A549 treated with CpdA at 1 μM for 4 hours (cell line): ENCODE measurements at places on chromosomes 3 and 15. TPM values are rescaled to one million over a fixed set of nuclear protein-coding genes. Genes with fewer than 3 reads are reported as not detected.

LEKR1 gene
- total RNA-seq: 0.36 to 1.0 TPM (median 0.51 TPM) in 5 replicates

CPLX3 gene
- not detected in 5 replicates for total RNA-seq

GOLGA6B gene
- not detected in 5 replicates for total RNA-seq

NME9 gene
- not detected in 5 replicates for total RNA-seq

CCR9 gene
- not detected in 5 replicates for total RNA-seq

SLC30A4 gene
- total RNA-seq: 1.1 to 1.7 TPM (median 1.6 TPM) in 5 replicates

SMAD3 gene
- 154 to 225 TPM (median 208 TPM) in 5 replicates for total RNA-seq

BNC1 gene
- 0.29 to 0.52 TPM (median 0.50 TPM) in 5 replicates for total RNA-seq

TF gene
- total RNA-seq: 0.51 to 4.1 TPM (median 0.87 TPM) in 5 replicates

SH3BP5 gene
- total RNA-seq: 20.8 to 22.4 TPM (median 21.3 TPM) in 5 replicates

SCN11A gene
- not detected in 5 replicates for total RNA-seq

DGKG gene
- total RNA-seq: 9.4 to 14.4 TPM (median 10.1 TPM) in 5 replicates

GOLGA8J gene
- 0.09 TPM in 1 of 5 replicates, not detected in the others for total RNA-seq

EHD4 gene
- 9.5 to 12.2 TPM (median 11.1 TPM) in 5 replicates for total RNA-seq

ANKRD34C gene
- not detected in 5 replicates for total RNA-seq

CPN2 gene
- not detected in 5 replicates for total RNA-seq

CPEB1 gene
- total RNA-seq: 2.8 to 4.0 TPM (median 3.8 TPM) in 5 replicates

AZI2 gene
- 40.8 to 50.4 TPM (median 46.5 TPM) in 5 replicates for total RNA-seq

P2RY12 gene
- not detected in 5 replicates for total RNA-seq

WDR76 gene
- total RNA-seq: 10.5 to 15.0 TPM (median 12.0 TPM) in 5 replicates

FYCO1 gene
- 4.3 to 6.6 TPM (median 5.3 TPM) in 5 replicates for total RNA-seq

LRRC31 gene
- 0.02 TPM in 1 of 5 replicates, not detected in the others for total RNA-seq

FRMD5 gene
- total RNA-seq: 3.4 to 4.8 TPM (median 3.7 TPM) in 5 replicates

WDR93 gene
- 0.06 to 0.28 TPM (median 0.21 TPM) in 4 of 5 replicates, not detected in the other for total RNA-seq

GOLGA8G gene
- 0.02 TPM in 1 of 5 replicates, not detected in the others for total RNA-seq

BNIP2 gene
- 66.7 to 113 TPM (median 71.4 TPM) in 5 replicates for total RNA-seq

MESP1 gene
- total RNA-seq: 2.9 to 7.5 TPM (median 6.2 TPM) in 5 replicates

MYO5C gene
- 4.4 to 6.3 TPM (median 5.2 TPM) in 5 replicates for total RNA-seq

GPR156 gene
- 0.34 to 1.2 TPM (median 0.48 TPM) in 5 replicates for total RNA-seq

PCOLCE2 gene
- 26.5 to 38.8 TPM (median 32.5 TPM) in 5 replicates for total RNA-seq
